Activated T-helper 2 cell treated with anti-CD3 and anti-CD28 coated beads, Interferon-gamma antibody, Interleukin-2, Interleukin-4, amounts not matched to agents 10 μg/mL and 5 μg/mL and 100 μg/mL, durations not matched to agents 14 hours and 24 hours and 36 hours (primary cell): ENCODE measurements at places on chromosomes 2 and 18. TPM values are rescaled to one million over a fixed set of nuclear protein-coding genes. Genes with fewer than 3 reads are reported as not detected.

GRCh38 chr18:46642561-46642960 lies 14.5 kb downstream of the LOXHD1 start:
- no peak for DNase-seq
- H3K27me3 ChIP-seq: no peaks in the 10 kb centered on the region
- no peak overlapping the region for H3K4me3 ChIP-seq
- no peaks in the 10 kb centered on the region for H3K4me1 ChIP-seq

- peaks cover 16% of the 10 kb centered on the region for H3K36me3 ChIP-seq
- H3K27ac ChIP-seq: no peak overlapping the region
- DNase-seq: no peak
- no peak overlapping the region for H3K4me3 ChIP-seq
- H3K27me3 ChIP-seq: no peaks in the 10 kb centered on the region
Measured at GRCh38 chr2:239396881-239397681, 3.7 kb downstream of the HDAC4 start.

DNA sequence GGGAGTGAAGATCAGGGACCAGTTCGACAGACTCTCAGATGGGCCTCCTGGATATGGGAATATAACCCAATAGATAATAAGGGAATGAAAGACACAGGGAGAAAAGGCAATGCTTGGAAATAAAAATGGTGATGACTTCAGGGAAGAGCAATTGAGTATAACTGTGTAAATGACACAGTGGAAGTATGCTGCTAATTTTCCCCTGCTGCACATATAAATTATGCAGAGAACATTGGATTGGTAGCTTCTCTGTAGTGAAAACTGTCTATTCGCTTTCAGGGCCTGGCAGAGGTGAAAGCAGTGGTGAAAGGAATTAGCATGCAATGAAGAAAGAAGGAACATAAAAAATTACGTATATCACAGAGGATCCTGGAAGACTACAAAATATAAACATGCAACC lies 398.2 kb upstream of the CDH2 start:
- H3K36me3 ChIP-seq: no peaks in the 10 kb centered on the region
- H3K4me3 ChIP-seq: no peak overlapping the region
- no peaks in the 10 kb centered on the region for H3K4me1 ChIP-seq

GRCh38 chr2:11080253-11081115 lies 74.8 kb upstream of the SLC66A3 start:
- no peaks in the 10 kb centered on the region for H3K4me1 ChIP-seq
- H3K36me3 ChIP-seq: no peaks in the 10 kb centered on the region
- H3K27me3 ChIP-seq: peaks cover 27% of the 10 kb centered on the region
- no peak overlapping the region for H3K27ac ChIP-seq

DNA sequence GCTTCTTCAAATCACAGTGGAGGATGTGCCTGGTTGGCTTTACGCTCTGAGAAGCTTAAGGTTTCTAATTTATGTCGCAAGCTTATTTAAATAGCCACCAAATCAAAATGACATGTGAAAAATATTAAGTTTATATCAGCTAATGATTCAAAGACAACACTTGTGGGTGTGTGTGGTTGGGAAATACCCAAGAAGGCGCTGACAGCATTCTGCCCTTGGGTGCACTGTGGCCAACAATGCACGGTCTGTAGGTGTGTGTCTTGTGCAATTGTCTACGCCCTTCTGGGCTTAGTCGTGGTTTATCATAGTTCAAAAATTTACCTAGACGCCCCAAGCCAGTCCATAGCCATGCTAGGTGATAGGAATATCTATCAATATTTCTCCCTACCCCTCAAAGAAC lies 60.9 kb downstream of the KCTD1 start:
- H3K4me3 ChIP-seq: no peak overlapping the region
- no peak for DNase-seq
- peaks cover 7% of the 10 kb centered on the region for H3K4me1 ChIP-seq
- no peaks in the 10 kb centered on the region for H3K36me3 ChIP-seq
- no peak overlapping the region for H3K27ac ChIP-seq
- no peaks in the 10 kb centered on the region for H3K27me3 ChIP-seq

- no peak overlapping the region for H3K27ac ChIP-seq
- no peaks in the 10 kb centered on the region for H3K27me3 ChIP-seq
- H3K4me3 ChIP-seq: no peak overlapping the region
- peaks cover 5% of the 10 kb centered on the region for H3K36me3 ChIP-seq
- no peak for DNase-seq
Measured at GRCh38 chr2:1505031-1505441, 91.8 kb downstream of the TPO start.

- DNase-seq: no peak
- no peak overlapping the region for H3K27ac ChIP-seq
- H3K4me1 ChIP-seq: no peaks in the 10 kb centered on the region
- no peaks in the 10 kb centered on the region for H3K36me3 ChIP-seq
- no peaks in the 10 kb centered on the region for H3K27me3 ChIP-seq
Measured at GRCh38 chr2:139465789-139466188, 685.6 kb upstream of the NXPH2 start.

Gene APLF
- total RNA-seq: 3.8 TPM in 2 replicates
